ENCODE measurements at places on chromosomes 11 and 22.
A peak's percentile ranks its signal among the peaks of the same experiment; 100 is the strongest.

DNA sequence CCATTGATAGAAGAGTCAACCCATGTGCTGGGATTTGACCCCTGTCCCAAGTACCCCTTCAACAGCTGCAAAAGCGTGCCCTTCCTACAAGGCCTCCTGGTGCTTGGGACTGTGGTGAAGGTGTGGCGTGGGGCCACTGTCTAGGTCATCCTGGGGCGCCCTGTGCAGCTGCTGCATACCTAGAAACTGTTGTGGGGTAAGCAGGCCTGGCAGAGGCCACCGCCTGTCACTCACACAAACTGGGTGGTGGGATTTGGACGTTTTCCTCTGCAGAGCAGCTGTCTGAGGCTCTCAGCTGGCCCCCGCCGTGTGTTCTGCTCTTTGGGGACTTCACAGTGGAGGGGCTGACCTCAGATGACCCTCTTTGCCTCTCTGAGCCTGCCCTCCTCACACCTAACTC, 69.7 kb downstream of the SCN3B start:
- peaks cover 13% of the 10 kb centered on the region for H3K4me1 ChIP-seq
- peaks cover 4% of the 10 kb centered on the region for H3K27me3 ChIP-seq
- no peak for DNase-seq
- no peak overlapping the region for H3K27ac ChIP-seq

DNA sequence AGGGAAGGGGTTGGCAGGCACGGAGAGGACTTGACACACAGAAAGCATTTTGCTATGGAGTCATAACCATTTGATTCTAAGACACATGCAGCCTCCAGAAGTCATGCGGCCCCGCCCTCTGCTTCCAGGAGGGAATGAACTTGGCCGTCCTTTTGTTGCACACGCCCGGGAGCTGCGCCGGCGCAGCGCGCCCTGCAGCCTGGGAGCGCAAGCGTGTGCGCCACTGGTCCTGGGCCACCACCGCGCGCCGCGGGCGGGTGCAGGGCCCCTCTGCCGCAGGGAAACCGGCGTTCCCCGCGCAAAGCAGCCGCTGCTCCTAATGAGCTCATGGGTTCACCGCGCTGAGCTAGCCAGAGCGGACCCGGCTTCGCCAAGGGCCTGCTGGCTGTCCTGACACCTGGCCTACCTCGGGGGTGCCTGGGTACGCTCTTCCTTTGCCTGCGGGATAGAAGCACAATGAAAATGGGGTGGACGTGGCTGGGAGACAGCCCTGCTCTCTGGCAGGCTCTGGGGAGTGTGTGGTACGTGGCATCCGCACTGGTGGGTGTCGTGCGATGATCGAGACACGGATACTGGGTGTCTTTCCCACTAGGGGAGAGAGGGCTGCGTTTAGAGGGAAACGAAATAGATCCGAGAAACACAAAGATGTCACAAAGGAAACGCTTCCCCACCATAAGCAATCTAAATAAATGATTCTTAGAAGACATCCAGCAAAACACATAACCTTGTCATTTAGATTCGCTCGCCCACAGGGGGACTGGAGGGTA, 669 bp downstream of the MICAL3 start:
- H3K27me3 ChIP-seq = no peaks in the 10 kb centered on the region
- peaks cover 36% of the 10 kb centered on the region for H3K4me1 ChIP-seq
- H3K4me3 ChIP-seq = peak overlapping the region; percentile 91
- H3K36me3 ChIP-seq = no peaks in the 10 kb centered on the region
- H3K27ac ChIP-seq = peak overlapping the region; percentile 90
- peak; percentile 82 for DNase-seq

- H3K4me1 ChIP-seq = no peaks in the 10 kb centered on the region
- H3K27me3 ChIP-seq = no peaks in the 10 kb centered on the region
- no peak for DNase-seq
- H3K4me3 ChIP-seq = no peak overlapping the region
- no peaks in the 10 kb centered on the region for H3K36me3 ChIP-seq
Observed at GRCh38 chr11:109401545-109401944, 20.4 kb upstream of the C11orf87 start.

DNA sequence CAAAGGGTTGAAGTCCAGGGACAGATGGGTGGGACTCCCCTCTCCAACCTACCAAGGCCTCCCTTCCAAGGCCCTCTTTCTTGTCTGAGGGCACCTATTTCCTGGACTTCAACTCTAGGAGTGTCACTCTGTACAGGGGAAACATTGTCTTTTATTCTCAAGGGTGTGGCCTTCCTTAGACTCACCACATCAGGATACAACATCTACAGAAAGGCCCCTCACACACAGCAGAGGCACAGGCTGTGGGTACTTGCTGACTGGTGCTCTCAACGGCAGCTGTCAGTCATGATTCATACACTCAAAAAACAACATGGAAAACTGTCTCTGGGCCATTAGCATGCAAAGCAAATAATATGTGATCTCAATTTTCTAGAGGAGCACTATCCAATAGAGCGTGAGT, 78.0 kb downstream of the RCN1 start:
- H3K27me3 ChIP-seq = peaks cover 23% of the 10 kb centered on the region
- no peak overlapping the region for H3K4me3 ChIP-seq
- H3K4me1 ChIP-seq = peaks cover 14% of the 10 kb centered on the region
- H3K36me3 ChIP-seq = no peaks in the 10 kb centered on the region

DNA sequence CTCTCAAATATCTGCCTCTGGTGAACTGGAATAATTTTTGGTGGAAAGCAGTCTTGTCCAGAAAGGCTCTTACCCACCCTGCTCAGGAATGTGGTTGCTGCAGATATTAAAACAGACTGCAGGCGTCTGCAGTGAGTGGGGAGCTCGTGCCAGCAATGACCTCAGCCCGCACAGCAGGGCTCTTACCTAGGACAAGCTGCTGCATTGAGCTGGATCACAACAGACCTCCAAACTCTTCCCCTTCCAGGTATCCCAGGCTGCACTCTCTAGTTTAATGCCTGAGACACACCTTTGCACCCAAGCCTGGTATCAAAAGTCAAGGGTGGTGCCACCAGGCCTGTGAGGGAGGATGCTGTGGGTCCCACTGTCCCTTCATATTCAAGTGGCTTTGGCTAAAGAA, 69.7 kb upstream of the CDON start:
- no peak overlapping the region for H3K27ac ChIP-seq
- peaks cover under 1% of the 10 kb centered on the region for H3K27me3 ChIP-seq
- DNase-seq = peak; percentile 53
- H3K4me1 ChIP-seq = peaks cover 55% of the 10 kb centered on the region
- no peaks in the 10 kb centered on the region for H3K36me3 ChIP-seq
- no peak overlapping the region for H3K4me3 ChIP-seq

GRCh38 chr11:29634744-29635143, 382.1 kb downstream of the KCNA4 start:
- H3K4me3 ChIP-seq = no peak overlapping the region
- H3K27ac ChIP-seq = no peak overlapping the region
- H3K36me3 ChIP-seq = no peaks in the 10 kb centered on the region

GRCh38 chr11:34637303-34637702, 16.4 kb downstream of the EHF start:
- H3K27me3 ChIP-seq = no peaks in the 10 kb centered on the region
- no peak for DNase-seq
- no peak overlapping the region for H3K4me3 ChIP-seq
- H3K4me1 ChIP-seq = peaks cover 14% of the 10 kb centered on the region

DNA sequence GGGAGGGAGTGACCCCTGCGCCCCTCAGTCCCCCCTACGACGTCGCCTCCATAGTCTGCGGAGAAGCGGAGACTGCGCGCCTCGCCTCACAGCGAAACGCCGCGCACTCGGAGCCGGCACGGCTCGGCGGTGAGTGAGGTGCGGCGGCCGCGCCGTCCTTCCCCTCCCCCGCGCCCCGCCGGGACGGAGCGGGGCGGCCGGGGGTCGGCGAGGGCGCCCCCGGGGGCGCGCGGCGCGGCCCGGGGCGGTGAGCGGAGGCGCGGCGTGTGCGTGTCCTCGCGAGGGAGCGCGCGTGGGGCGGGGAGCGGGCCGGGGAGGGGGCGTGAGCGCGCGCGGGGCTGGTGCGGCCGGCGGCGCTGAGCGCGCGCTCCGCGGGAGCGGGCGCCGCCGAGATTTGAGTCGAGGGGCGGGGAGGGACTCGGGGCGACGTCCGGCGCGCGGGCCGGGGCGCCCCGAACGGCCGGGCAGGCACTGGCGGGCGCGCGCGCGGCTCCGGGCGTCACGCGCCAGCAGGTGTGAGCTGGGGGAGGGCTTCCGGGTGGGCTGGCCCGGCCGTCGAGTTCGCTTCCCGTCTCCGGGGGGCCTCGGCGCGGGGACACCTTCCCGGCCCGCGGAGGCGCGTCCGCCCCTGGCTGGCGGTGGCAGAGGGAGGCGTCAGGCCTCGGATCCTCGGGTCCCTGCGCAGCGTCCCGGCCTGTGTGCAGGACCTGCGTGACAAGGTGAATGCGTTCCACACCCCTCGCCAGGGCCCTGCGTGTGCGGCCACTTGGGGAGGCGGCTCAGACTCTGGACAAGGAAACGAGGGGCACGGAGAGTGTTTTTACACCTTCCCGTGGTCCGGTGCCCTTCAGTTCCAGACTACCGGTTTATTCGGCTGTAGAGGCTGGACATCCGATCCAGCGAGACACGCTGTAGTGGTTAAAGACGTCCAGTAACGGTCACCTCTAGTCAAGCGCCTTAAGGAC, 50.4 kb downstream of the FAM83F start:
- H3K27ac ChIP-seq = peak overlapping the region; percentile 95
- DNase-seq = peak; percentile 52
- H3K27me3 ChIP-seq = peaks cover under 1% of the 10 kb centered on the region
- H3K4me3 ChIP-seq = peak overlapping the region; percentile 72

DNA sequence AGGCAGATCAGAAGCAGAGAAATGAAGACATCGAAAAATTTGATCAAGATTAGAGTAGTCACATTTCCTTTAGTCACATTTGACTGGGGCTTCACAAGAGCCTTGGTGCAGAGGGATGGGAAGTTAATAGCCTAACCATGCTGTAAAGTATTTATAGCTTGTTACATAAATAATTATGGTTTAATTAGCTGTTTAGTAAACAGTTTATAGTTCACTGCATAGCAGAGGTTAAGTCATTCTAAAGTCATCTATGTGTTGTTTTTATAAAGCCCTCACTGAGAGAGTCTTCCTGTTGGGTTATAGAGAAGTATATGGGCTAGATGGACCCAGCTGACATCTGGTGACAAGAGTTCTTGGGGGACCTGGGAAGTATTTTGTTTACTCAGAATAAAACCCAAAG, 47.1 kb downstream of the INSC start:
- H3K36me3 ChIP-seq = no peaks in the 10 kb centered on the region
- no peak for DNase-seq
- no peaks in the 10 kb centered on the region for H3K4me1 ChIP-seq
- H3K27me3 ChIP-seq = peaks cover 12% of the 10 kb centered on the region

DNA sequence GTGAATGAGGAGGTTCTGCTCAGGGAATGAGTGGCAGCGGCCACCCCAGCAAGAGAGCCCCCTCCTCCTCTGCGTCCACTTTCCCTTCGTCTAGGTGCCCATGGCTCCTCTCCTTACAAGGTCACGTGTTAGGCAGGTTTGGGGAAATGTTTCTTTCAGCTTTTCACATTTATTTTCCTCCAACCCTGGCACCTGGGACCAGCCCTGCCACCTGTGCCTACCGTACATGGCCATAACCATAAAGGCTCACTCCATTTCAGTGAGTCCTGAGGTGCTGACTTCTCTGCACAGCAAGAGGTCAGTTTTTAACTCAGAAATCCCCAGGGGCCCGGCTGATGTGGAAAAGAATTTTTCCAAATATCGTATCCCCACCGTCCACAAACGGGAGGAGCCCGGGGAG, 71.2 kb downstream of the FLI1 start:
- H3K4me3 ChIP-seq = no peak overlapping the region
- no peak for DNase-seq
- no peak overlapping the region for H3K27ac ChIP-seq
- peaks cover 46% of the 10 kb centered on the region for H3K36me3 ChIP-seq

Data from left ventricle myocardium inferior (tissue), 1 donor.